ENCODE measurements at places on chromosomes 5 and 9.

- no peak for DNase-seq
Observed at GRCh38 chr5:61525512-61526206, 193.6 kb downstream of the ZSWIM6 start.

DNA sequence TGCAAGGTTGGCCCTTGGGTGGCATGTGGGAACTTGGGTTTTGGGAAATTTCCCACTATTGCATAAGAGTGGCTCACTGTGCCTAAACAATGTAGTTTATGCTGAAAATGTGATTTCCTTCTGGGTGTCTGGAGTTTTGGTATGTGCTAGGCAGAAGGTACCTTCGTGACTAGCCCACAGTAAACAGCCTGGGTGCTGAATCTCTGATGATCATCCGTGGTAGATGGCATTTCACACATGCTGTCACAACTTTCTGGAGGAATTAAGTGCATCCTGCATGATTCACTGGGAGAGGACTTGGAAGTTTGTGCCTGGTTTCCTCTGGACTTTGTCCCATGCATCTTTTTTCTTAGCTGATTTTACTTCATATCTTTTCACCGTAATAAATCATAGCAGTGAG lies 64.5 kb downstream of the LNPEP start:
- DNase-seq: no peak

GRCh38 chr9:114911167-114911821 lies 19.1 kb downstream of the TNFSF8 start:
- DNase-seq: no peak

GRCh38 chr9:25994605-25995004 lies 316.4 kb upstream of the TUSC1 start:
- DNase-seq: no peak

DNA sequence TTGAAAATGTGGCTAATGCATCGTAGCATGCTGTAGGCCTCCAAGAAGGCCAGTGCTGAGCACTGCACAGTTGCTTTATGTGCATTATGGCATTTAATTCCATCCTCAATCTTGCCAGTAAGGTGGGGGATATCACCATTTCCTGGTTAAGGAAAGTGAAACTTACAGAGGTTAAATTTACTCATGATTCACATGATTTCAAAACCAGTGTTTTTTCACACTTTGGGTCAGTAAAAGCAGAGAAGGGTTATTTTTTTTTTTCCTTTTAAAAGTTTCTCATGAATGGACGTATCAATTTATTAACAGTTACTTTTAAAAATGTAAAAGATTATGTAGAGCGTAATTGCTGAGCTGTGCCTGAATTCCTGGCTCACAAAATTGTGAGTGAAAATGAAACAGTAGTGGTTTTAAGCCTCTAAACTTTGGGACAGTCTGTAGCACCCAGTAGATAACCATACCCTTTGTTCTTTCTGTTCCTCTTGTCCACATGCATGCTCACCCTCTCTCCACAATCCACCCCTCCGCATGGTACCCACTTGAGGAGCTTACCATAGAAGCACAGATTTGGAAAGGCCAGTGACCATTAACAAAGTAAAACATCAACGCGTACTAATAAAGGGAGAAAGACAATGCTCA lies 21.2 kb downstream of the MAST4 start:
- no peak for DNase-seq

GRCh38 chr9:133238272-133238850 lies 29.3 kb upstream of the OBP2B start:
- DNase-seq: no peak

DNA sequence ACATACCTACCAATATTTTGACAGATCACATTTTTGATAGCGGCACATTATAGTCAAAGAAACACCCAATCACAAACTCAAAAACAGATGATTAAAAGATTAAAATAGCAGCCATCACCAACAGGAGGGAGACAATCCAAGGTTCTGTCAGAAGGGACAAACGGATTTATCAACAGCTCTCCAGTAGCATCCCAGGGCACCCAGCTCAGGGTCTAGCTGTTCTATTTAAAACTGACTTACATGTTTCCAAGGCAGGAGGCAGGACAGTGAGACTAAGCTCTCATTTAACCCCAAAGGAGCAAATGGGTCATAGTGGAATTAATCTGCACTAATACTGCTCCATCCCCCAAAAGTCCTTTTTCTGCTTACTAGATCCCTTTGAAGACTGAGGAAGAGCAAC lies 3.2 kb downstream of the AGTPBP1 start:
- DNase-seq: no peak

GRCh38 chr5:114612406-114612805 lies 250.5 kb downstream of the KCNN2 start:
- DNase-seq: no peak

DNA sequence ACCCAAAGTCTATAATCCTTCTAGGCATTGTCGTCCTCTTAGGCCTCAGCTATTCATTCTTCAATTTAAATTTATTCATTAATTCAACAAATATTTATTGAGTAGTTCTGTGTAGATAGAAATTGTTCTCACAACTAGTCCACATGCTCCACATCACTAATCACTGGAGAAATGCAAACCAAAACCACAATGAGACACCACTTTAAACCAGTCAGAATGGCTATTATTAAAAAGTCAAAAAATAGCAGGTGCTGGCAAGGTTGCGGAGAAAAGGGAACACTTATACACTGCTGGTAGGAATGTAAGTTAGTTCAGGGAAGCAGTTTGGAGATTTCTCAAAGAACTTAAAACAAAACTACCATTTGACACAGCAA lies 51.1 kb upstream of the TNFSF15 start:
- DNase-seq: no peak

DNA sequence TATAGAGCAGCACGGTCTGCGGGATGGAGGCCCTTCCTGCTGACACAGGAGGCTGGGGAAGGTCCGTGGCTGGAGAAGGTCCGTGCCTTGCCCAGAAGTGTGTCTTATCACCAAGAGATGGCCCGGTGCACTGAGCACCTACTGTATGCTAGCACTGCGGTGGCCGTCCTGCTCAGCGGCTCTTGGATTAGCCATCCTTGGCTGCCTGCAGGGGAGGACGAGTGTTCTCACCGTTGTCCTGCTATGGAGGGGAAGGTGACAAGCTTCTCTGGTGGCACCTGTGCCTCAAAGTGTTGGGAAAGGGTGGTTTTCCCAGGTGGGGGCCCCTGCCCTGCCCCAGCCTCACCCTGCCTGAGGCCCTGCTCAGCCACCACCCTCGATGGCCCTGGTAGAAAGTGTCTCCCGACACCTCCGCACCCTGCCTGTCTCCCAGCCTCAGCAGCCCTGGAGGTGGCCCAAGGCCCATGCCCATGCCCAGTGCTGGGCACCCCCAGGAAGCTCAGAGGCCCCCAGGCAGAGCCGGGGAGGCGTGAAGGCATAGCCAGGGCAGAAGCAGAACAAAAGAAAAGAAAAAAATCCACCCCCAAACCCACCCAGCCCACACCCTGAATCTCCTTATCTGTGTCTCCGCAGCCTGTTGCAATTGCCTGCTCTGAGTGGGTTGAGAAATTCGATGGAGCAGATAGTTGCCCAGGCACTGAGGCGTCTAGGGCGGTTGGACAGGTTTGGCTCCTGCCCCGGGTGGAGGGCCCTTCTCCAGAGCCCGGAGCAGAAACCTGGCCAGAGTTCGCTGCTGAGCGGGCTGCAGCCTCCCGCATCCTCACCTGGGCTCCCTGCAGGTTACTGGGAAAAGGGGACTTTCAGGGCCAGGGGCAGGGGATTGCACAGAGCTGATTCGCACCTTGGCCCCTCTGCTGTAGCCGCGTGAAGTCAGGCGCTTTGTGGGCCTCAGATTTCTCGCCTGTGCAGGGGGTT lies 30.5 kb downstream of the RXRA start:
- DNase-seq: no peak

DNA sequence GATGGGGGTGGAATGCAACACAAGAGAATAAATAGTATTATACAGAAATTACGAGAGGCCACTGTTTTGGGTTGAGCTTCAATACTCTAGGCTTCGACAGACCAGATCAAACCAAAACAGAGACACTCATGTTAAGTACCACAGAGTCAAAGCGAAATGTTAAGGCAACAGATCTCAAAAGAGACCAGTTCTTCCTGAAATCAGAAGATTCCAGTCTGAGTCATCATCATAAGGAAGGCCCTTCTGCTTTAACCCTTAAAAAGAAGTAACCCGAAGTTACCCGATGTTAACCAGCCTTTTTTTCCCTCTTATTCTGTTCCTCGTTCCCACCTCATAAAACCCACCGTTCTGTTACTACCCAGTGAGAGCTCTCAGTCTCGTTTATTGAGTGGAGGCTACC lies 75.9 kb downstream of the SFXN1 start:
- no peak for DNase-seq

GRCh38 chr9:126605792-126606482 lies 7.8 kb upstream of the LMX1B start:
- no peak for DNase-seq

- no peak for DNase-seq
Observed at GRCh38 chr5:43191740-43192557, at the start of gene NIM1K. Gene NIM1K, plus strand, starts transcription at chr5:43192225. Its CDS starts 53,551 bp downstream, at chr5:43245776.

GRCh38 chr9:19233344-19233743 lies 2.9 kb downstream of the DENND4C start:
- DNase-seq: no peak

- DNase-seq: no peak
Observed at GRCh38 chr9:80030801-80031200, 459.0 kb downstream of the TLE4 start.

DNA sequence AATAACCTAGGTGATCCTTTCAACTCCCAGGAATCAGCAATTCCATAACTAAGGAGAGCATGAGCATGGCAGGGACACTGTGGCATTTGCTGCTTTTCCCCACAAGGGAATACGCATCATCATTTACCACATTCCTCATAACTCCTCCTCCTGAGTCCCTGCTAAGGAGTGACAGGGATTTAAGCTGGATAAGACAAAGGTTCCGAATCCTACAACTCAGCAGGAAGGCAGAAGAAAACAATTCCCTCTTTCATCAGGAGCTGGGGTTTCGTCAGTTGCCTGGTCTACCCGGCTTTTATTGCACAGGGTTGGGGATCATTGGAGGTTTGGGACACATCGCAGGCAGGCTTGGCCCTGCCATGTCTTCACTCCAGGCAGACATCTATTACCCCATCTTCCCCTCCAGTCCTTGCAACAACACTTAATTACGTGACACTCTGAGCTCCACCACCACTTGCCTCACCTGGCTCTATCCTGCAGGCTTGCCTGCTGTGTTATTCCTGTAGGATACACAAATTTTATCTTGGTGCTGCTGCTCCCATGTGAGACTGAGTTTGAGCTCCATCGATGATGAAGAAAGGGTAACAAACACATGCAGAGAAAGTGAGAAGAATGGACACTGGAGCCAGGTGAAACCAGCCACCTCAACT lies 563.0 kb upstream of the KLF4 start:
- DNase-seq: no peak

- no peak for DNase-seq
Observed at GRCh38 chr9:85602742-85603141, 139.0 kb downstream of the AGTPBP1 start.

- no peak for DNase-seq
Observed at GRCh38 chr9:89153232-89154017, 25.2 kb downstream of the SHC3 start.

- no peak for DNase-seq
Observed at GRCh38 chr9:78038620-78039300, 7.1 kb upstream of the GNAQ start.
